ENCODE measurements at places on chromosomes 13 and 19. TPM values are rescaled to one million over a fixed set of nuclear protein-coding genes. Genes with fewer than 3 reads are reported as not detected.

Gene KIR2DL1
- total RNA-seq, result not detected

Gene C1QTNF9B
- total RNA-seq, result 3.0 TPM

Gene IZUMO4
- total RNA-seq, result 37.8 TPM

Gene RFPL4A
- not detected for total RNA-seq

Gene HMG20B
- total RNA-seq, result 72.9 TPM

Measured in sciatic nerve (tissue), 2 donors.